ENCODE measurements at places on chromosomes 1 and 21. TPM values are rescaled to one million over a fixed set of nuclear protein-coding genes. Genes with fewer than 3 reads are reported as not detected.

Gene KRTAP13-2
- total RNA-seq = not detected

Gene ZNF678
- total RNA-seq = 24.1 TPM

Gene OR2C3
- total RNA-seq = not detected

Gene CA14
- total RNA-seq = 13.1 TPM

Gene TFAP2E
- 0.84 TPM for total RNA-seq

DNA sequence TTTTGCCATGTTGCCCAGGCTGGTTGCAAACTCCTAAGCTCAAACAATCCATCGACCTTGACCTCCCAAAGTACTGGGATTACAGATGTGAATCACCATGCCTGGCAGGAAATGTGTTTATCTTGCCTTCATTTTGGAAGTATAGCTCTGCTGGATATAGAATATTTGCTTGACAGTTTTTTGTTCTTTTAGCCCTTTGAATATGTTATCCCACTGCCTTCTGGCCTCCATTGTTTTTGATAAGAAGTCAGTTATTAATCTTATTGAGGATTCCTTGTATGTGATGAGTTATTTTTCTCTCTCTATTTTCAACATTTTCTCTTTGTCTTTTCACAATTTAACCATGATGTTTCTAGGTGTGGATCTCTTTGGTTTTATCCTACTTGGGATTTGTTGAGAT is 112.9 kb upstream of the RAB3GAP2 start:
- no peak for DNase-seq

- DNase-seq = no peak
Measured at GRCh38 chr21:32929633-32930038, 96.1 kb upstream of the OLIG2 start.

DNA sequence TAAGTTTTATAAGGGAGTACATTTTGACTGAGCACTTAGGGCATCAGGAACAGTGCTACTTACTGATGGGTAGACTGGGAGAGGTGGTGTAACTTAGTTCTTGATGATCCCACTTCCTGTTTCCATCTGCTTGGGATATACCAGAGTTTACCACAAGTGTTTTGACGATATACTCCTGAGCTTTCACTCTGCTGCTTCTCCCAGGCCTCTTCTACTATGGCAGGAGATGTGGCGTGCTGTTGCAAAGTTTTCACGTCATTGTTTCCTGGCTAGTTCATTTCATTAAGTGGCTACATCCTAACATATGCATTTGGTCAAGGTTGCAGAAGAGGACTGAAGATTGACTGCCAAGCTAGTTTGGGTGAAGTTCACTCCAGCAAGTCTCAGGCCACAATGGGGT is 41.3 kb upstream of the LAMC2 start:
- DNase-seq = no peak

Data from progenitor cell of endocrine pancreas (in vitro differentiated cells).